ENCODE measurements at places on chromosomes 6 and 20. TPM values are rescaled to one million over a fixed set of nuclear protein-coding genes. Genes with fewer than 3 reads are reported as not detected.

DCBLD1 gene
- total RNA-seq: 5.8 TPM

PLN gene
- not detected for total RNA-seq

CLIC5 gene
- 7.3 TPM for total RNA-seq

DEFB132 gene
- total RNA-seq: not detected

FOXQ1 gene
- total RNA-seq: not detected

CLPSL1 gene
- not detected for total RNA-seq

GRCh38 chr6:73339340-73339739, 14.7 kb downstream of the DPPA5 start:
- DNase-seq: no peak

- DNase-seq: no peak
These were observed 280.5 kb upstream of the OPRM1 start for GRCh38 chr6:153758516-153758915.

- no peak for DNase-seq
These were observed 231.4 kb downstream of the GJA1 start for GRCh38 chr6:121666814-121667213.

DNA sequence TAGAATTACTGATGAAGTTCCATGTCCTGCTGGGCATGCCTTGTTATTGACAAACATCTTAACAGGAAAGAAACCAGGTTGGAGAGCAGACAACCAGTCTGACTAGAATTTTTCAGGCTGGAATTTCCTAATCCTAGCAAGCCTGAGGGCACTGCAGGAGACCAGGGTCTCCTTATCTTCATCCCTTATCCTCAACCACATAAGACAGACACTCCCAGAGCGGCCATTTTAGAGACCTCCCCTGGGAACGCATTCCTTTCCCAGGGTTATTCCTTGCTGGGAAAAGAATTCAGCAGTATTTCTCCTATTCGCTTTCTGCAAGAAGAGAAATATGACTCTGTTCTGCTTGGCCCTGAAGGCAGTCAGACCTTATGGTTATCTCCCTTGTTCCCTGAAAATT, 803.7 kb downstream of the GRIK2 start:
- no peak for DNase-seq

DNA sequence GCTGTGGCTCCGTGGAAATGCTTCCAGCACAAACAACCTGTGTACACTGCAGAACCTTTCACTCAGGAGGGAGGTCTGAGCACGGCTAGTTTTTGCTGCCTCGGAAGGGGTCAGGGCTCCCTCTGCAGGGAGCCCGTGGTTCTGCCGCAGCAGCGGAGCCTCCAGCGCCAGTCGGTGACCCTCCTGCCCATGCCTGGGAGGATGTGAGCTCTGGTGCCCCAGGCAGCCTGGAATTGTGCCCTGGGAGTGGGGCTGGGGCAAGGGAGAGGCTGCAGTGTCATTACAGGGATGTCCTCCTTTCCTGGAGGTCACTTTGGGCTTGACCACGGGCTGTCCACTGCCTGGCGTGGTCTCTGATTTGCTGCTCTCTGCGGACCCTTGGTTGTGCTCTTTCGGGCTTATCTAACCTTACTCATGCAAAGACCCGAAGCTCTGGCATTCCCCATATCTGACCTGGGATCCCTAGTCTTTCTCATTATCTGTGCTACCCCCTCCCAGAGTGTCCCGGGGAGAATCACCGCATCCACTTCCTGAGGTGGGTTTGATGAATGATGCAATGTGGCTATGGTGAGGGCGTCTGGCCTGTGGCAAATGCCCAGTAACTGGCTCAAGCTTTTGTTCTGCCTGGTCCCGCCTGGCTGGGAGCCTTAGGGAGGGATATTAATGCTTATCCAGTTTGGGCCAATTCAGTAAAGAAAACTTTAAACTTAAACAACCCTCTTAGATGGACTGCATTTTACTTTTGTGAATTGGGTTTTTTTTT, 59.6 kb upstream of the TAGAP start:
- peak; percentile 86 for DNase-seq

DNA sequence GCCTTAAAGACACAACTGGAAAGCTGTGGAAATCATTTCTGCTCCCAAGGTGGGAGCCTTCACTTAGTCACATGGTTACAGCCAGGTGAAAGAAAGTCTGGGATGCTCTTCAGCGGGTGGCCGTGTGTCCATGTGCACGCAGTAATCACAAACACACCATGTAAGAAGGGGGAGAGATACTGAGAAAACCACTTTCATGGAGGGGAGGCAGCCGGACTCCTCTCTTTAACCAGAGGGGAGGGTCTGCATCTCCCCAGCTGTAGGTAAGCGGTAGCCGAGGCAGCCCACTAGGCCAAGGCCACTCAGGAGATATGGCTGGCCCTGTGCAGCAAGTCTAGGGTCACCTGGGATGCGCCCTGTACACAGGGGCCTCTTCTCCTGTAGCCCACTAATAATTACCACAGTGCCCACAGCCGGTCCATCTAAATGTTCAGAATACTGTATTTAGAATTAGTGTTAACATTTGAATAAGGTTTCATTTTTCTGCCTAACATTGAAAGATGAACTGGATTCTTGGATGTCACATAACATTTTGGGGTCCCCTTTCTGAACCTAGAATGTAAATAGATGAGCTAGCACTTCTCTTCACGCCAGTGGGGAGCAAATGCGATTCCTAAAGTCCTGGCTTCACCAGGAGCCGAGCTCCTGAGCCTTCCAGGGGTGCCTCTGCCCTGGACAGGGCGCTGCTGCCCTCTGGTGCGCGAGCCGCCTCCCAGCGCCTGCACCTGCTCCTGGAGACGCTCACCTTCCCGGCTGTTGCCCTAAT, 15.9 kb downstream of the GPR31 start:
- peak; percentile 69 for DNase-seq

DNA sequence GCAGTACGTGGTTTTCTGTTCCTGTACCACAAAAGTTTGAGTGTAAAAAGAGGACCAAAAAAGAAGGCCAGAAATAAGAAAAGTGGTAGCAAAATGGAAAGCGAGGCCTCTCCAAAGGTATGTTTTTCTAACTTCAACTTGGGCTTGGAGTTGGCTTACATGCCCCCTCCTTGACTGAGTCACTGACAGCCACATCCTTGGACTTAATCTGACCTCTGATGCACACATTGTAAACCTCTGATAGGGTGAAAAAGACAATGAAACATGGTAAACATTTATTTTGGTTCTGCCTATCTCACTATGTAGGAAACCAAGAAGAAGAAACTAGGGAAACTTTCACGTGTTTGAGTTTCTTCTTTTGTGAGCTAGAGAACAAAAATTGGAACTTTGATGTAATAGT, 503.2 kb upstream of the ID4 start:
- no peak for DNase-seq

GRCh38 chr6:111711476-111711875, 105.8 kb upstream of the TRAF3IP2 start:
- no peak for DNase-seq

GRCh38 chr20:36974660-36975059, 23.2 kb upstream of the SAMHD1 start:
- DNase-seq: no peak

GRCh38 chr6:47342824-47343223, 33.1 kb upstream of the TNFRSF21 start:
- DNase-seq: no peak

DNA sequence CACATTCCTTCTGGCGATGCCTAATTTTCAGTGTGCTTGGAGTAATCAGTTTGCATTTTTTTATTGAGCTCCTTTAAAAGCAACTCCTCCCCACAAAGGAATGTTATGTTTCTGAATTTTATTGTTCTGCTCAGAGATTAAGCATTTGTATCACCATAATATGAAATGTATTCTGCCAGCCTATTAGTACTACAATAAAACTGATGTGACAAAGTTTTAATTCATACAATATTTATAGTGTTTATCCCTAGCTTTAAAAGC, 236.9 kb upstream of the ASCC3 start:
- DNase-seq: no peak

DNA sequence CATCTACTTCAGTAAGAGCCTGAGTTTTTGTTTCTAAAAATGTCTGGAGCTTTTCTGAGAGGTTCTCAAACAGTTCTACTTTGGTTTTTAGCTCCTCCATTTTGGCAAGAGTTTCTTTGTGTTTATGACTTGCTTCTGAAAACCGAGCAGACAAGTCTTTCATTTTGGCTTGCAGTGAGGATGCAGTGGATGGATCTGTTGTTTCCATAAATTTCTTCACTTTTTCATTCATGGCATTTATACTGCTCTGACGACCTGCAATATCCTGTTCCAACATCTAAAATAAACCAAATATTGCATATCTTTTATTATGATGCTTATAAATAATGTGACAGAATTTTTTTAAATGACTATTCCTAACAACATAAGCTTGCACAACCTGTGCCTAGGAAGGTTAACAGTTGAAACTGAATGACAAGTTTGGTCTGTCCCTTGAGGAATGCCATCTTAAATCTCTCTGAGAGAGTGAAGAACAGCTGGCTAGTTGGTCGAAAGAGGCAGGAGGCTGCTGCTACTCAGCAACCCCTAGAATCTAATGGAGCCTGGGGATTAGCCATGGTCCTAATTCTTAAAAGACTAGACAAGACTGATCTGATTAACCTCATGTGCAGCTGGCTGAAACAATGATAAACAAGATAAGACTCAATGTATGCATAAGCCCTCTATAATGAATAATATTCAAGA, 69.8 kb downstream of the DST start:
- DNase-seq: no peak

DNA sequence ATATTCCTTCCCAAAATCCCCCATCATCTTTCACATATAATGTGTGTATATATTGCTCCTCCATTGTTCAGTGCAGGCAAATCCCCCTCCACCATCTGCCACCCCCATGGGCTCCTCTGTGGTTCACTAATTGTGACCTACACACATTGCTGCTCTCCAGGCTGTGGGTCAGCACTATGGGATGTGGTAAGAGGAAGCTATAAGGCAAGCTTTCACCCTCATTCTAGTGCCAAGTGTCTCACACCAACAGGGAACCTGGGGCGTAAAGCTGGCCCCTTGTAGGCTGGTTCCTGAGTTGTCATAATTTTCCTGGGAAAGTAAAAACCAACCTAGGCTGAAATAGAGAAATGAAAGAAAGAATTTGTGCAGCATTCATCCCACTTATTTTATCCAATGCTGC, 16.8 kb downstream of the FKBP1A start:
- DNase-seq: no peak

DNA sequence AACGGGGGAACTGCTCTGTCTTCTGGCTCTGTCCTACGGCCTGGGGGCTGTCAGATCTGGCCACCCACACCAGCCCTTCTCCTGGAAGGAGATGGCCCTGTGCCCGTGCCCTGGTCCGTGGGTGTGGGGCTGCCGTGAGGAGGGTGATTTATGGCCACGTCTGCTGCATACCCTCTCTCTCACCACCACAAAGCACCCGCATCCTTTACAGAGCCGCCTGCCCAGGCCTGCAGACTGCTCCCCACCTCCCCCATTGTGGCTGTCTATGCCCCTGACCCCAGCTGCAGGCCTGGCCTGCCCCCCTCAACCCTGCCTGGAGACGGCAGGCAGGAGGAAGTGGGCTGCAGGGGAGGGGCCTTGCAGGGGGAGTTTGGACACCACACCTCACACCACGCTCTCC, 72.7 kb upstream of the GATA5 start:
- no peak for DNase-seq

DNA sequence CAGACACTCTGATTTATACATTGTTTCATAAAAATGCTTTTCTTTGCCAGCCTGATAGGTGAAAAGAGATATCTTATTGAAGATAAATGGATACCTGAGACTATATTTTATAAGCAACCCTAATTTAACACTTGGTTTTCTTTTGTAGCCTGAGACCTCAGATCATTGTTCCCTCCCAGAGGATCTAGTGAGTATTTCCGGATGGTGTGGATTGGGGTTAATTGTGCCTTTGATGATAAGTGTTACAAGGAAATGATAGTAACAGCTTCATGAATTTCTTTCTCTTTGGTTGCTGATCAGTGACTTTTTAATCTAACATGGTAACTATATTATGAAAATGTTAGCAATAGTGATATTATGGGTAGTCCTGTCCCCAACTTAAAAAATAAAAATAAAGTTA, 30.4 kb downstream of the KDM1B start:
- DNase-seq: no peak

DNA sequence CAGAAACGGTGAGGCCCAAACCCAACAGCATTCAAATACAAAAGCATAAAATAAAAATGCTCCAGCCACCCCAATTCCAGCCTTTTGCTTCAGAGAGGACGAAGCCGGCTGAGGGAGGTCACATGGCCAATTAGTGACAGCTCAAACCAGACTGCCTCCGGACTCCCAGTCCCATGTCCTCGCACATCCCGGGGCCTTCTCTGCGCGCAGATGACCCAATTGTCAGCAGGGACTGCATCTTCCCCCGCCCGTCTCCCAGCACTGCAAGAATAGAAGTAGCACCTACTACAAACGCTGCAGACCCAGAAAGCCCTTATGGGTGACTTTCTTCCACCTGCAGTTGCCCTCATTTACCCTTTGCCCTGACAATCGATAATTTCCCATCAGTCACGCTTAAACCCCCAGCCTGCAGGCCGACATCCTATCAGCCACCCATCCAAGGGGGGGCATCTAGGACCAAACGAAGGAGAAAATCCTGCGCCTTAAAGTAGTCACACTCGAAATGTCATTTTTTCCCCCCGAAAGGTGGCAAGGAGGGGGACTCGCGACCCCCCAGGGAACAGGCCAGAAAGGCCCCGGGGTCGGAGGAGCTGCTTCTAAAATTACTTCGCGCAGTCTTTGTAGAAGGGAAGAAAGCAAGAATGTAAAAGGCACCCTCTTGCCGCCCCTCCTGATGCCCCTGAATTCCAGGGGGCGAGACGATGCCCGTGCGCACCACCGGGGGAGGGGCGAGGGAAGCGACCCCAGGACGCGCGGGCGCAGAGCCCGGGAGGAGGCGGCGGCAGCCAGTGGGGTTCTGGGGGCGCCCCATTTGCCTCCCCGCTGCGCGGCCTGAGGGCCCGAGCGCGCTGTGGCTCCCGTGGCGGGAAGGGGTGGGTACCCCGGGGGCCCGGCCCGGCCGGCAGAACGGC, 792 bp downstream of the SLC23A2 start:
- peak; percentile 46 for DNase-seq

- no peak for DNase-seq
These were observed 152.2 kb downstream of the TRIM27 start for GRCh38 chr6:28771401-28772267.

DNA sequence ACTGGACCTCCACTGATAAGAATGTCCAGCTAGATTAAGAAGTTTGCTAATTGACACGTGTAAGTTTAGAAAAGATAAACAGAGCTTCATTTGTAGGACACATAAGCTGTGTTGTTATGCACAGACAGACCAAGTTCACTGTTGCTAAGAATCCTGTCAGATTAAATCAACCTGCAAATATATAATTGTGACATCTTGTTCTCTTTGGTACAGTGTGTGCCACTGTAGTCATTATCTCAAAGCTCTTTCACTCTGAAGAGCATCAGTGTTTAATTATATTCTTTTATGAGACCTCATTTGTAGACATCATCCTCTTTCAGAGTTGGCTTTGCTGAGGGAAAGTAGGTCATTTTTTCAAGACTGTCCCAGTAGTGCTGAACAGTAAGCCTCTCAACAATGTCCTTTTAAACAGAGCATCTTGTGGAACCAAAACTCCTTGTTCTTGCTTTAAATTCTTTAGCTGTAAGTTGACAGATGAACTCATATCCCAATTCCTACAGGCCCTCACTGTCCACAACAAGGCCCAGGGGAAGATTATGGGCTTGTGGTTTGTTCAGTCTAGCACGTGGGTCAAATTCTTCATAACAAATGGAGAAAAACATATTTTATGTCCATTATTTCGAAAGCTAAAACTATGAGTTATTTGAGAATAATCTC, 252.4 kb downstream of the HDGFL1 start:
- DNase-seq: no peak

- DNase-seq: no peak
These were observed 2.5 kb downstream of the MYLK4 start for GRCh38 chr6:2748183-2748582.
